ENCODE measurements at places on chromosomes 13 and 19.

GRCh38 chr13:56888455-56888854 is 252.3 kb upstream of the PRR20A start:
- DNase-seq, result no peak

GRCh38 chr13:44652168-44652567 is 76.0 kb upstream of the TSC22D1 start:
- DNase-seq, result no peak

- no peak for DNase-seq
Measured at GRCh38 chr19:50659318-50660087, 10.3 kb downstream of the C19orf81 start.

GRCh38 chr19:38351865-38352395 is 16.3 kb downstream of the CATSPERG start:
- DNase-seq, result no peak

DNA sequence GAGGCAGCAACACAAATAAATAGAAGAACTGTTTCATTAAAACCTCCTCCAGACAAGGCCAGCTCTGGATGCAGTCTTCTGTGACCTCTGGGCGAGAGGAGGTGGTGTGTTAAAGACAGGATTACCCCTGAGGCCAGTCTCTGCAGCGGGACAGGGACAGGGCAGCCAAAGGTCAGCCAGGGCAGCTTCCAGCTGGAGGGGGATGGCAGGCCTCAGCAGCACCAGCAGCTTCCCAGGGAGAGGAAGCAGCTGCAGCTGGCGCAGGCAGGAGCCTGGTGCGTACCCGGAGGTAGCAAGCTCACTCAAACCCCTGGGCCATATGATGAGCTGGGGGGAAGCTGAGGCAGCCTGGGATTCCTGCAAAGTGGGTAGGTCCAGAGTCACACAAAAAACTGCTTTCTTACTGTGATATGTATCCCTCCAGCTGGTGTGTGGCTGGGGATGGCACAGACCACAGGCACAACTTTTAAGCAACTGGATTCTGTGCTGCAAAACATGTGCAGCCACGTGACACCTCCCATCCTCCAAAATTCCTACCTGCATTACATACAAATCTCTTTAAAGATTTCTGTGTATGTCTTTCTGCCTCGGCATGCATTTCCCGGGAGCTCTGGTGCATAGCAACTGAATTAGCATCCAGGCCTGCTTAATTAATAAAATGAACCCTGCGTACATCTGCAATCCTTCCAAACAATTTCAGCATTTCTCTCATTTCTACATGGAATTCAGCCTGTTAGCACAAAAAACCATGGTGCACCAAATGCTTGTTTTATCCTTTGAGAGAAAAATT is 238.3 kb upstream of the MAB21L1 start:
- no peak for DNase-seq

GRCh38 chr13:86729206-86729605 is 930.0 kb upstream of the SLITRK6 start:
- DNase-seq, result no peak

- no peak for DNase-seq
Measured at GRCh38 chr19:36025541-36025940, 7.1 kb downstream of the CLIP3 start.

DNA sequence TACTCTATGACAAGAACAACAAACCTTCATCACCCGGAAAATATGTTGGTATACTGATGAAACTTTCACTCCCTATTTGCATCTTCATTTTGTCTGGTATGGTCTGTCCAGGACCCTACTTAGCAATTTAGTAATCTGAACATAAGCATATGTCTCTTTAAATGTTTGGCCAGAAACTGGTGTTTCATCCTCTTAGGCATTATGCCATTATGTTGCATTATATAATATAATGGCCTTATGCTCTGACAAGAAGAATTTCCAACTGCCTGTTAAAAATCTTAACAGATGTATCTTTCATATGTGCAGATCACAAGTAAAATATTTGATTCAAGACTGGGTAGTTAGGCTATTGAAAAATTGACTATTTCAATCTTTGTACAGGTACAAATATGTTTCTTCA is 610.6 kb upstream of the PRR20A start:
- no peak for DNase-seq

GRCh38 chr13:21948769-21949474 is 278.0 kb downstream of the FGF9 start:
- DNase-seq, result peak; percentile 28

DNA sequence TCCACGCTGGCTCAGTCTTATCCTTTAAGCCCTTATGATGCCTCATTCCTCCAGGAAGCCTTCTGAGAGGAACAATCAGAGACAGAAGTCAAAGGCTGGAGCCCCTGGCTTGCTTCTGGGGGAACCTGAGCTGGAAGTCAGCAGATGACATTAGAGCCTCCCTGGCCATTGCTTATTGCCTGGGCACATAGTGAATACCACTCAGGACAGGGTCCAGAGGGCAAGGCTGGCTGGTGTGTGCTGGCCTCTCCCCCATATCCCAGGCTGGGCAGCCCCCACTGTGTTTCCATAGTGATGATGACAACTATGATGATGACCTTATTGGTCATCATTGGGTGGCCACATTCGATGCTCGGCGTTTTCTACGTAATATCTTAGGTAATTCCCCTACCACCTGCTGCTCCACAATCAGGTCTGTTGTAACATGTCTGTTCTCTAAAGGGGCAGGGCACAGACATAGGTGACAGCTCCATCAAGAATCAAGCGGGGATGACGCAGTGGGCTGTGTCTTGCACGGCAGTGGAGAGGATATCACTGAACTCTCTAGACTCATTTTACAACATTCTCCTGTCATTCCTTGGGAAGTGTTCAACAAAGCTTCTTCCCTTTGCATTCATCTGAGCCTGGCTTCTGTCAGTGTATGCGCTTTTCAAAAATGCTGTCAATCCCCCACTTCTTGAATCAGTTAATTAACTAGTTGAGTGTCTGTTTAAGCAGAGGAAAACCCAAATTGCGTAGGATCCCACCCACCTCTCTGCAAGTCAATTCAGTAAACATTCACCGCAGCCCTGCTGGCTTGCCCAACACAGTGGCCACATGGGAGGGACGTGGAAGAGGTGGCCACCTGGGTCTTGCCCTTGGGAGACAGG is 89.4 kb upstream of the TSHZ3 start:
- DNase-seq, result no peak

DNA sequence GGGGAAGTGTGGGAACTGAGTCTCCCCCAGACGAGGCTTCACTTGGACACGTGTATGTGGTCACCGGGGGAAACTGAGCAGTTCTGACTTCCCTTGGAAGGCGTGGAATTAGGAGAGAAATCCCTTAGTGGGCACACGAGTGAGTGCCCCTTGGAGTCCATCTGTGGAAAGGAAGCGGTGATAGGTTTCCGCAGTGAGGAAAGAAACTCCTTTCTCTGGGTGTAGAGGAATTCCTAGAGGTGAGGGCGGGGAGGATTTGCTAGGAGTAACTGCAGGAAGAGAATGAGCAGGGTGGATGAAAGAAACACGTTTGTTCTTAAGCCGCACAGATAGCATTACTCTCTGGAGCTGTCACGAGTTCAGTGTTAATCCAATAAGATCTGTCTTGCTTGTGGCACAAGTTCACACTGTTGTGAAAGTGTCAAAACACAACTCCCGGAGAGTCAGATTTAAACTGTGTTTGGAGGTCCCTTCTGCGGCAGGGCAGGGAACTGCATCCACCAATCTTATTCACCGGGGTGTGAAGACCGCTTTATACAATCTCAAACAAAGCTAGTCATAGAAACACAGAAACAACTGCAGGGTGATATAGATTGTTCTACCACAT is 1.2 kb downstream of the KL start:
- peak; percentile 57 for DNase-seq

GRCh38 chr13:110431425-110432294 is 124.6 kb downstream of the COL4A2 start:
- no peak for DNase-seq

DNA sequence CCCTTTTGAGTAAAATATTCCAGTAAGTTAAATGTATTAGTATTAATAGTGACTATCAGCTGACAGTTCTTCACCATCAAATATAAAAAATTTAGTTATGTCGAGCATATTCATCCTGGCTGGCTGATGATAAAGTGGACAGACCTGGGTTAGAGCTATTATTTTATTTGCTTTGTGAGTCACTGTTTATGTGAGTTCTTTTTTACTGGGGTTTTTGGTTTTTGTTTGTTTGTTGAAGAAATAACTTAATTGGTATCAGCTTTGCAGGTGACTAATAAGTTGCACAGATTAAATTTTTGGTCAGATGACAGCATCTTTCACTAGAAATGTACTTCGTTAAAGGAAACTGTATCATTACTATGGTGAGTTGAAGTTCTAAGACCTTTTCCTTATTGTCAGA is 224.7 kb downstream of the GGACT start:
- DNase-seq, result no peak

DNA sequence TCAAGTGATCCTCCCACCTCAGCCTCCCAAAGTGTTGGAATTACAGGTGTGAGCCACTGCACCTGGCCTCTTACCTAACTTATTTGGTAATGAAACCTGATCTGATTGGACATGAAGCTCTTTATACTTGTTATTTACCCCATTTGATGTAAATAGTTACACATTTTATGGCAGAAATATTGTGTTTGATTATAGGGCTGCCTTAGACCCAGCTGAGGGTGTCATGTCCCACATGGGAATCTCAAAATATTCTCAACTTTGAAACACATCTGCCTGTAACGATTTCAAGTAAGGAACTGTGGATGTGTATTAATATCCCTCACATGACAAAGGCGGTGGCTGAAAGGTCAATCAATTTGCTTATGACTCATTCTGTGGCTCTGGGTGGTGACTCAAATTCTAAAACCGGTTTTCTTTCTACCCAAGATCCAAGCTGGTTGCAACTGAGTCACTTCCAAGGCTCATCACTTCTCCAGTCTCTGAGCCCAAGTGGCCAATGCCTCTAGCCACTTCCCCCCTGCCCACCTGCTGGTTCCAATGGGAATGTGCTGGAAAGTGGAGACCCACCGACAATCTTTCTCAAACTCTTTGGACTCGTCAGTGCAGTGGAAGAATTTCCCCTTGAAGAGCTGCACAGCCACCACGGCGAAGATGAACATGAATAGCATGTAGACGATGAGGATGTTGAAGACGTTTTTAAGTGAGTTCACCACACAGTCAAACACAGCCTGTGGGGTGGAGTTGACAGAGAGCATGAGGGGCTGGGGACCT is 110.9 kb downstream of the IER2 start:
- peak; percentile 61 for DNase-seq

DNA sequence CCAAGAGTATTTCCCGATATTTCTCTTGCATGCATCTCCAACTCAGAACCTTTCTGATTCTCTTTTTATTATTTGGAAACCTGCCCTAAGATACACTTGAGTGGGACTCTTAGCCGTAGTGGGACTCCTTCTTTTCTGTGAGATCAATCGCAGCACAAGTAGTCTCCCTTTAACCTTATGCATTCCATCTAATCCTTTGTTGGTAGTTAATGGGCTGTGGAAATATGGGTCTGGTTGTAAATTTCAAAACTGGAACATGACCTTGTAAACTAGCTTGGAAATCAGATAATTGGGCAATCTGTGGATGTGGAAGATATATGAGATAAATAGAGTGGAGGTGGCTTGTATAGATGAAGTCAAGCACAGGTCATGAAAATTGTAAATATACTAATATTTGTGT is 350.0 kb downstream of the NDFIP2 start:
- DNase-seq, result no peak

GRCh38 chr13:113090415-113090770 is 15.2 kb upstream of the F7 start:
- DNase-seq, result no peak

- DNase-seq, result no peak
Measured at GRCh38 chr19:40249781-40250180, 23.3 kb upstream of the CCNP start.

GRCh38 chr13:59770451-59770850 is 393.3 kb downstream of the DIAPH3 start:
- no peak for DNase-seq

GRCh38 chr13:84865783-84866221 is 933.4 kb downstream of the SLITRK6 start:
- no peak for DNase-seq

- no peak for DNase-seq
Measured at GRCh38 chr13:33510350-33510970, 224.9 kb upstream of the STARD13 start.

DNA sequence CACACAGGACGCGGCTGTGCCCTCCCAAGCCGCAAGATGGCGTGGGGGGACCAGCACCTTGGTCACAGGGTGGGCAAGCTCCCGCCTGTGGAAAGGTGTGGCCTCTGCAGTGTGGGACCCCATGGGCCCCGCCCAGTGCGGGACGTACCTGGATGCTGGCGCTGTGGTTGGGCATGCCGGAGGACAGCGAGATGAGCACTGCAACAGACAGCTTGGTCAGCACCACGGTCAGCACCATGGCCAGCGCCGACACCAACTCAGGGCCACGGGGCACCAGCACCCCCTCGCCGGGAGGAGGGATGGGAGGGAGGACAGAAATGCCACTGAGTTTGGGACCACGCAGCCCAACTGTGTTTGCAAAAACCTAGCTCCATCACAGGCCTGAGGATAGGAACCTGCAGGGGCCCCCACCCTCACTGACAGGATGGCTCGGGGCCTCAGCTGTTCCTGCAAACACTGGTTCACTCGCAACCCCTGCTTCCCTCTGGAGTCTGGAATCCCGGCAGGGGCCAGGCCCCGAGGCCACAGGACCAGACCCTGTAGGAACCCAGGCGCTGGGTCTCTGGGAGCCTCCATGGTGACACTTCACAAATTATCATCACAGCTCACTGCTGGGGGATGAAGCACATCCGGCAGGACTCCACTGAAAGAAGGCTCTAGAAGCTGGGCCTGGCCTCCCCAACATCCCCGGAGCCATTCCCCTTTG is 27.1 kb downstream of the IZUMO4 start:
- no peak for DNase-seq

DNA sequence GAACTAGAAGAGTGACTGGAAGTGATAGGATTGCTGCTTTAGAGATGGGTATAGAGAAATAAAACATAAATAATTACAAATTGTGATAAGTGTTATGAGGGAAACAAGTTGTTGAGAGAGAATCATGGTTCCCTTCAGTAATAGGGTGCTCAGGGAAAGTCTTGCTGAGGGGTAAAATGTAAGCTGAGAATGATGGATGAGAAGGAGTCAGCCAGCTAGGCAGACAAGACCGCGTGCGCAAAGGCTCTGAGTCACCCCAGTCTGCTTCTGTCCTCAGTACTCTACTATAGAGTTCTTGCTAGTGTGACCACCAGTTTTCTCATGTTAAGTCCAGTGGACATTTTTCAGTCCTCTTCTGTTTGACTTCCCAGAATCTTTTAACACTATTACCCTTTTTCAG is 39.5 kb downstream of the PCCA start:
- no peak for DNase-seq

- no peak for DNase-seq
Measured at GRCh38 chr19:35216833-35217648, 11.5 kb downstream of the FAM187B start.

DNA sequence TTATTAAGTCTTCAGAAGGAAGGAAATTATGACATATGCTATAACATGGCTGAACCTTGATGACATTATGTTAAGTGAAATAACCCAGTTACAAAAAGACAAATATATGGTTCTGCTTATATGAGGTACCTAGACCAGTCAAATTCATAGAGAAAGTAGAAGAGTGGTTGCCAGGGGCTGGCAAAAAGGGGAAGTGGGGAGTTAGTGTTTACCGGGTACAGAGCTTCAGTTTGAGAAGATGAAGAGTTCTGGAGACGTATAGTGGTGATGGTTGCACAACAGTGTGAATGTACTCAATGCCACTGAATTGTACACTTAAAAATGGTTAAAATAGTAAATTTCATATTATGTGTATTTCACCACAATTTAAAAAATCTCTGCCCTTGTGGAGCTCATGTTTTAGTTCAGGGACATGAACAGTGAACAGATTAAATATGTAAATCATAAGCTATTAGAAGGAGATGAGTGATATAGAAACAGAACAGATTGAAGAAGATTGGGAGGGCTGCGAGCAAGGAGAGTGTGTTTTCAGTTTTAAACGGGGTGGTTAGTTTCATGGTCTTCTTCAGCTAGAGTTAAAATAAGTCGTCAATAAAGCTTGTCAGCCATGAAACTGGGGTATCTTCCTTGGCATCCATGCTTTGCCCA is 355.2 kb downstream of the KCNRG start:
- no peak for DNase-seq
